ENCODE measurements at places on chromosomes 11 and 22. TPM values are rescaled to one million over a fixed set of nuclear protein-coding genes. Genes with fewer than 3 reads are reported as not detected.

Gene F2
- total RNA-seq: 3.2 TPM

Gene HSCB
- total RNA-seq: 12.3 TPM

Gene MS4A2
- total RNA-seq: not detected

Gene MMP8
- total RNA-seq: not detected

Gene OR52H1
- not detected for total RNA-seq

Gene SLC35F2
- total RNA-seq: 38.6 TPM

Gene PKNOX2
- not detected for total RNA-seq

Gene DCHS1
- 0.06 TPM for total RNA-seq
